ENCODE measurements at places on chromosomes 6 and 20.

DNA sequence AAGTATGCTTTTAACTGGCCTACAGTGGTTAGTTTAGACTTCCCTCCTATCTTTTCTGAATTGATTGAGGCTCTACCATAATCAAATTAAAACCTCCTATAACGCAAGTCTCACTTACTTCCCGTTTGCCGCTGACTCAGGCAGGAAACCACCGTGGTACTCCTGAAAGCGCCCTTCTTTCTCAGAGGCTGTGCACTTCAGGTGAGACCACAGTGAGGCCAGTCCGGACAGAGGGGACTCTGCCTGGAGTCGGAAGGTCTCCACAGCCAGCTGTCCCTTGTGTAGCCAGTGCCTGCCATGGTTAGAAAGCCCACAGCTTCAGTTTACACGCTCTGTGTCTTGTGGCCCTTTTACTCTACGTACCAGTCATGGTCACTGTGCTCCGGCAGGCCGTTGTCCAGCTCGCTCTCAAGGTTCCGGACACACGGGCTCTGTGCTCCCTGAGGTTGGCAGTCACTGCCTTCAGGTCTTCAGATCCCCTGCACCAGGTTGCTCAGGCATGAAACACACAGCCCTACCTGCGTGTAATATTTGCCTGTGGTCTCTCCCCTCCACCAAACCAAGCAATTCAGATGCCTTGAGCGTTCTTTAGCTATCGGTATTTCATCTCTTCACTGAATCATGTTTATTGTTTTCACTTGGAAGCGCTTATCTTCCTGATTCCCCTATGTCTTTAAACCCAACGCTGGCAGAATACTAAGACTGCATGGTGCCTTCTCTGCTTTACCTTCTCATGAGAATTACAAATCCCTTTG lies 178.8 kb downstream of the SMOC2 start:
- no peak for DNase-seq

GRCh38 chr20:62040381-62040922 lies 25.2 kb downstream of the TAF4 start:
- DNase-seq: no peak

GRCh38 chr20:62971950-62972844 lies 19.7 kb downstream of the SLC17A9 start:
- peak; percentile 72 for DNase-seq

DNA sequence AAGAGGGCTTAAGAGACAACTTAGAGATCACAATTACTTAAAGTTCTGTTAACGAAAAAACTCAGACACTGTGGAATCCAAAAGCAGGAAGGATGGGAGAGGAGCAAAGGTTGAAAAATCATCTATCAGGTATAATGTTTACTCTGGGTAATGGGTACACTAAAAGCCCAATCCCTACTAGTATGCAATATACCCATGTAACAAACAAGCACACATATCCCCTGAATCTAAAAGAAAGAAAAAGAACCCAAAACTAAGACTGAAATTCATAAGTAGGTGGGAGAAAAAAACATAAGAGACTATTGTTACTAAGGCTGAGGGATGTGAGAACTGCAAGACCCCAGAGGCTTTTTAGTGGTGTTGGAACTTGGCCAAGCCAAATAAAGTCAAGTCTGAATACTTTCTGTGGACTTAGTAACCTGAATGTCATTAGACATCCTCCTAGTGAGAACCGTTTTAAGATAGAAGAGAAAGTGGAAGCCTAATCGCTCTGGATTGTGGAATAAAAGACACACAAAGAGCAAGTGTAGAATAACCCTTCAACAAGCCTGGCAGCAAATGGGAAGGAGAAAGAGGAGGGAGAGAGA lies 189.4 kb upstream of the RNF217 start:
- no peak for DNase-seq

- peak; percentile 60 for DNase-seq
Observed at GRCh38 chr6:44071670-44072451, 55.4 kb downstream of the MRPL14 start.

DNA sequence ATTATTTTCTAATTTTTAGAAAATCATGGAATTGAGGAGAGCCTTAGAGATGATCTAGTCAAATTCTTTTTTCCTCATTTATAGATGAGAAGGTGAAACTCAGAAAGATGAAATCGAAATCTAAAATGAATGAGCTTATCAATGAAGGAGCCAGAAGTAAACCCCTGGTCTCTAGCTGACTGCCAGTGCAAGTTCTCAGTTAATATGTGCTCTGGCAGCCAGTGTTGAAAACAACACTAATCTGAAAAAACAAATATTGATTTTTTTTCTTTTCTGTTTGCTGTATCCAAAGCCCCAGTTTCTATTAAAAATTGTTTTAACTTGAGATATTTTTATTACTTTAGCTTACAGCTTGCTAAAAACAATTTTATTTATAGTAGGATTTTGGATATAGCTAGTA lies 21.5 kb upstream of the PBOV1 start:
- DNase-seq: no peak

GRCh38 chr6:45513843-45514242 lies 136.1 kb upstream of the SUPT3H start:
- DNase-seq: no peak

DNA sequence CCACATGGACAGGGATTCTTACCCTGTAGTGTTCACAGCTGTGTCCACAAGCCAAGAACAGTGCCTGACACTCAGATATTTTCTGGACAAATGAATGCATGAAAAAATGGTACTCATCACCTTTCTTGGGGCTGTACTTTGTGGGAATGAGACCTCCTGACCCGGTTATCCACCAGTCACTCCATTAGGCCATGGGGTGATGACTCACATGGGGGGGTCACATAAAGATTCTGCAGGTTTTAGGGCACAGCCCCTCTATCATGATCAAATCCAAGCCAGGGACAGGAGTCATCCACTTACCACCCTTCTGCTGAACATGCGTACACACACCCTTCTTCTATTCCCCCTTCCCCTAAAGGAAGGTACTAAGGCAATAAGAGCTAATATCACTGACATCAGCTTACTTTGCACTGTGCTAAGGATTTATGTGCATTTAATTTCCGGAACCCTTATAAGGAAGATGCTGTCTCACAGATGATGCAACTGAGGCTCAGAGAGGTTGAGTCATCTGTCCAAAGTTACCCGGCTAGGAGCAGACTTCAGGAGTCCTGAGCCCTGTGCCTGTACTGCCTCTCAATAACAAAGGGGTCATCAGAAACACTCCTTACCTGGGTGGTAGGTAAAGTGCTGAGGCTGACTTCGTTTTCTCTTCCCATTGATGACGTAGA lies 107.8 kb downstream of the NFATC2 start:
- no peak for DNase-seq

- no peak for DNase-seq
Observed at GRCh38 chr6:142841915-142842314, 103.1 kb downstream of the HIVEP2 start.

DNA sequence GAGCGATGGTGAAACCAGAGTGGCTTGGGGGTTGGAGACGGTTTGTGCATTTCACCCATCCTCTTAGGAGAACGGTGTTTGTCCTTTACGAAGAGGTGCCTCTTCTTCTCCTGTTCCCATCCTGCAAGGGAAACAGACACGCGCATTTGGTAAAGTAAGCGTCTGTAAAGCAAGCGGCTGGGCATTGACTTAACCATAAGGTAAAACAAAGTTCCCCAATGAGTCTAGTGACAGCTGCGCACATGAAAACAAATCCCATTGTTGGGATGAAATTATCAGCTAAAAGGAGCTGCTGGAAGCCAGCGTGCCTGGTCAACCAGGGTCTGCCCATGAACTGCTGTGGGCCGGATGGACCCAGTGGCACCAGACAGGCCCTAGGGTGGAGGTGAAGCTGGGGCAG lies 5.8 kb downstream of the BHLHE23 start:
- no peak for DNase-seq

DNA sequence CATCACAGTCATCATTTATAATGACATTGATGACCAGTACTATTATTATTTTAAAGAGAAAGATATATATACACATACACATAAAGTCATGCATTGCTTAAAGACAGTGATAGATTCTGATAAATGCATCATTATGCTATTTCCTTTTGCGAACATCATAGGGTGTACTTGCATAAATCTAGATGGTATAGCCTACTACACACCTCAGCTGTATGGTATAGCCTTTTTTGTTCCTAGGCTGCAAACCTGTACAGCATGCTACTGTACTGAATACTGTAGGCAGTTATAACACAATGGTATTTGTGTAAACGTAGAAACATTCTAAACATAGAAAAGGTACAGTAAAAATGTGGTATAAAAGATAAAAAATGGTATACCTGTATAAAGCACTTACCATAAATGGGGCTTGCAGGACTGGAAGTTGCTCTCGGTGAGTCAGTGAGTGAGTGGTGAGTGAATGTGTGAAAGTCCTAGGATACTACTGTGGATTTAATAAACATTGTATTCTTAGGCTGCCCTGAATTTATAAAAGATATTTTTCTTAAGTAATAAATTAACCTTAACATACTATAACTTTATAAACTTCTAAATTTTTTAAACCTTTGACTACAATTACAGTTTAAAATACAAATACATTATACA lies 23.9 kb downstream of the QKI start:
- no peak for DNase-seq

DNA sequence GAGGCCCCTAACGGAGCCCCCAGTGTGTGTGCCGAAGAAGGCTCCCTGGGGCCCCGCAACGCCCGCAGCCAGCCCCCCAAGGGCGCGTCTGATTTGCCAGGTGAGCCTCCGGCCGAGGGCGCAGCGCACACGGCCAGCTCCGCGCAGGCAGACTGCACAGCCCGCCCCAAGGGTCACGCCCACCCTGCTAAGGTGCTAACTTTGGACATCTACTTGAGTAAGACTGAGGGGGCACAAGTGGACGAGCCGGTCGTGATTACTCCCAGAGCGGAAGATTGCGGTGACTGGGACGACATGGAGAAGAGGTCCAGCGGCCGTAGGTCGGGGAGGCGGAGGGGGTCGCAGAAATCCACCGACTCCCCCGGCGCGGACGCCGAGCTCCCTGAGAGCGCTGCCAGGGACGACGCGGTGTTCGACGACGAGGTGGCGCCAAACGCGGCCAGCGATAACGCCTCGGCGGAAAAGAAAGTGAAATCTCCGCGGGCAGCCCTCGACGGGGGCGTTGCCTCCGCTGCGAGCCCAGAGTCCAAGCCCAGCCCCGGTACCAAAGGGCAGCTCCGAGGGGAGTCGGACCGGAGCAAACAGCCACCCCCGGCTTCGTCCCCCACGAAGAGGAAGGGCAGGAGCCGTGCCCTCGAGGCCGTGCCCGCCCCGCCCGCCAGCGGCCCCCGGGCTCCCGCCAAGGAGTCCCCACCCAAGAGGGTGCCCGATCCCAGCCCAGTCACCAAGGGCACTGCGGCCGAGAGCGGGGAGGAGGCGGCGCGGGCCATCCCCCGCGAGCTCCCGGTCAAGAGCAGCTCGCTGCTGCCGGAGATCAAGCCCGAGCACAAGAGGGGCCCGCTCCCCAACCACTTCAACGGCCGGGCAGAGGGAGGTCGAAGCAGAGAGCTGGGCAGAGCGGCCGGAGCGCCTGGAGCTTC lies 117.0 kb downstream of the RTN4IP1 start:
- peak; percentile 75 for DNase-seq

DNA sequence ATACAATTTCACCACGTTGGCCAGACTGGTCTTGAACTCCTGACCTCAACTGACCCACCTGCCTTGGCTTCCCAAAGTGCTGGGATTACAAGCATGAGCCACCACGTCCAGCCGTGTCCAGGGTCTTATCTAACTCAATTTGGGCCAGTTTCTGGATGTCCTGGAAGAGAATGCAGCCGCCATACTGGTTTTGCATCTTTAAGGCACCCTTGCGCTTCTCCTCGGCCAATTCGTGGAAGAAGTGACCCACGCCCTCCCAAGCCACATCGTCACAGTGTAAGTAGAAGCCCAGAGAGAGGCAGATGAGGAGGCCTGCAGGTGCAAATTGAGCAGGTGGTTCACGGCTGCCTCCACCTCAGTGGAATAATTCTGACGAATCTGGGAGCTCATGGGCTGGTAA lies 3.7 kb upstream of the ZNF335 start:
- no peak for DNase-seq

DNA sequence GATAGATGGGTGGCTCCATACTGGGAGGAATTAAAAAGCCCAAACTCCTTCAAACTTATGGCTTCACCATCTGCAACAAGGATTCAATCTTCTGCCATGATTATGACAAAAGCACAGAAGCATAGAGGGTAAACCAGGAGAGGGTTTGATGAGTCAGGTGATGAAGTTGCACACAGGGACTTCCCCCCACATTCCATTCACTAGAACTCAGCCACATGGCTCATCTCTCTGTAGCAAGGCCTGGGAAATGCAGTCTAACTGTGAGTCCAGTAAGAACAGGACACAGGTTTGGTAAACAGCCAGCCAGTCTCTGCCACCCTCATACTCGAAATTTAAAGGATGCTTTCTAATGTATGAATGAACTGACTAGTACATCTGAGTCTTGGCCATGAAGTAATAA lies 142.9 kb downstream of the HIVEP2 start:
- peak; percentile 92 for DNase-seq

DNA sequence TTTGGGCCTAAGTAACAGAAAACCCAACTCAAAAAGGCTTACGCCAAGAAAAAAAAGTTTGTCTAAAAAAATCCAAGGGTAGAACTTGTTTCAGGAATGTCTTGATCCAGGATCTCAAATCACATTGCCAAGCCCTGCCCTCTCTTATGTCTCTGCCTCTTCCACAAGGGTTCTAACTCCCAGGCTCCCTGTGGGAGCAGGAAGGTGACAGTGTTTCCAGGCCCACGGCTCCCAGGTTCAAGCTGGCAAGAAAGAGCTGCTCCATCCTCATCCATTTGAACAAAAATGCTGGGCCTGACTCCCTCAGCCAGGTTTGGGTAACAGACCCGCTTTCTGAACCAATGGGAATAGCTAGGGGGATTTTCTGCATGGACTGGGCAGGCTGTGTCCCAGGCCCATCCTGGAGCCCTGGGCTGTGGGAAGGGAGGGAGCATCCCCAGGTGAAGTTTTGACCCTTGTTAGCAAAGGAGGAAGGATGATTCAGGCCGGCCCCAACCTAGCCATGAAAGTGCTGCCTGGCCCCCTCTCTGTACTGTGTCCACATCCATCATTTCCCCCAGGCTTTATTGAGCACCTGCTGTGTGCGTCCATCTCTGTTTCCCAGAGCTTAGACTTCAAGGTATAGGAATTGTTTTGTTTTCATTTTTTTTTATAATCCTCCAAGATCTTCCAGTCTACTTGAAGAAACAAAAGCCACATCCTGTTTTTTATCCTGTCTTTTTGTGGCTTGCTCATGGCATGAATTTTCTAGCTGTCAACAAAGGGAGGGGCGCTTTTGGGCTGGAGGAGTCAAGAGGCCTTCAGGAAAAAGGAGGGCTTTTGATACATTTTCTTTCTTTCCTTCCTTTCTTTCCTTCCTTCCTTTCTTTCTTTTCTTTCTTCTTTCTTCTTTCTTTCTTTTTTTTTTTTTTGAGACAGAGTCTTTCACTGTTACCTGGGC lies 159.8 kb downstream of the TFAP2C start:
- no peak for DNase-seq

GRCh38 chr6:170291271-170292110 lies 613 bp upstream of the DLL1 start:
- DNase-seq: peak; percentile 32

DNA sequence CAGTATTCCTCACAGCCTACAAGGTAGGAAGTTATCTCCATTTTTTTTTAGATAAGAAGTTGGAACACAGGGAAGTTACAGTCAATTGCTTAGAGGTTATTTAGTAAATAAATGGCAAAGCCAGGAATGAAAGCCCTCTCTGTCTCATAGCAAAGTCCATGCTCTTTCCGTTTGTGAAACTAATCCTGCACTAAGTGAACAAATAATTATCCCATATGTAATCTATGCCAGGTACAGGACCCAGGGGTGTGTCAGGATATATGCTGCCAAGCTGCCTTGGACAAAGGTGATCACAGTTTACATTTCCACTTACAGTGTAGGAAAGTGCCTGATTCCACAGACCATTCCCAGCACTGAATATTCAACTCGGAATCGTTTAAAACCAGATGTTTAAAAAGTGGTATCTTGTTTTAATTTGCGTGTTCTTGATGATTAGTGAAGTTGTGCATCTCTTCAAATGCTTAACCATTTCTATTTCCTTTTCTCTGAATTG lies 13.6 kb upstream of the GMDS start:
- no peak for DNase-seq
